ENCODE measurements at places on chromosomes 7 and 10.
A peak's percentile ranks its signal among the peaks of the same experiment; 100 is the strongest.

GRCh38 chr7:1296356-1296981, 63.8 kb downstream of the UNCX start:
- DNase-seq: no peak

- DNase-seq: no peak
Measured at GRCh38 chr7:5429857-5430611, 6.4 kb upstream of the TNRC18 start.

GRCh38 chr7:43469051-43469450, 113.9 kb upstream of the STK17A start:
- no peak for DNase-seq

- DNase-seq: no peak
Measured at GRCh38 chr10:68261132-68261856, 29.4 kb upstream of the ATOH7 start.

- peak; percentile 12 for DNase-seq
Measured at GRCh38 chr7:134327896-134328295, 11.2 kb upstream of the SLC35B4 start.

DNA sequence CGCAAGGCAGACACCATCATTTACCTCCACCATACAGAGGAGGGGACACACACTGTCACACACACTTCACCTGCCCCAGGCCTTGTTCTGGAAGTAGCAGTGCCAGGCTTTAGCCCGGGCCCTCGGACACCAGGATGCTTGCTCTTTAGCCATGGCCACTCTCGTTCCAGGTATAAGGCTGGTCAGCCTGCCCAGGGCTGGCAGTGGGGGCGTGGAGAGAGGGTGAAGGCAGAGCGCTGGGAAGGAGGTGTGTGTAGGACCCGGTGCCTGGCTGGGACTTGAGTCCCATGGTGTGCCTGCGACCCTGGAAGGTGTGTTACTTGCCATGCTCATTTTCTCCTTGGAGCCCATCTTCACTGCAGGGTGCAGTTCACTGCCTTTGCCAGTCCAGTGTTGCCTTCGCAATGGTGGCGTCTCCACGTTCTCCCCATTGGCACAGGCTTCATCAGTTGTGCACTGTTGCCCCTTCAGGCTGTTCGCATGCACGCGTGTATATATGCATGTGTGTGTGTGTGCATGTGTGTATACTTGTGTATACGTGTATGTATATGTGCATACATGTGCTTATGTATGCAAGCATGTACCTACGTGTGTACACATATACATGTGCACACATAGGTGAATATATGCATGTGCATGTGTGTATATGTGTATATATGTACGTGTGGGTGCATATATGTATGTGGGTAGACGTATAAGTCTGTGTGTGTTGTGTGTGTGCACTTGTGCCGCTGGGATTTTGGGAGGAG, 153.4 kb downstream of the CAMK1D start:
- DNase-seq: no peak

DNA sequence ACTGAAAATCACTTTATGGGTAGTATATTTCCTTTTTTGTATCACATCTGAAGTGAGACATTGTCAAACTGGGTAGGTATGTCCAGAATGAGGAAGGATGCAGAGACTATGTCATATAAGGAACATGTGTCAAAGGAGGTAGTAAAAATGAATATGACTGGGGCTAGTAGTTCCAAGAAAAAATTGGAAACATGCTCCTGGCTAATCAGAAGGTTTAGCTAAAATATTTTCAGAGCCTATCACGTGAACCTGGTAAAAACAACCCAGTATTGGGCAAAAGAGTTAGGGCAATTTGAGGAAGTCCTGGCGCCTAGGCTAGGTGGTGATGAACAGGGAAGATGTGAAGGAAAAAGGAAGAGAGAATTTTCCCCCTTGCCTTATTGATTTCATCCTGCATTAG, 26.4 kb downstream of the ENTPD1 start:
- DNase-seq: no peak

Measured in DMS153 (cell line).